Activated naive CD8-positive, alpha-beta T cell treated with anti-CD3 and anti-CD28 coated beads for 36 hours (primary cell): ENCODE measurements at places on chromosomes 2 and 18. TPM values are rescaled to one million over a fixed set of nuclear protein-coding genes. Genes with fewer than 3 reads are reported as not detected.

Gene HTR2B
- total RNA-seq, result not detected

Gene YES1
- total RNA-seq, result 29.0 TPM

Gene ALKAL2
- total RNA-seq, result not detected

Gene ACOXL
- not detected for total RNA-seq

Gene TMEM169
- 0.40 TPM for total RNA-seq

Gene NXPH2
- not detected for total RNA-seq

Gene RAB17
- 0.31 TPM for total RNA-seq

Gene ERBB4
- not detected for total RNA-seq

Gene LYPD6
- not detected for total RNA-seq
